Activated naive CD8-positive, alpha-beta T cell treated with anti-CD3 and anti-CD28 coated beads, Interleukin-2, amount 10 ng/mL, durations not matched to agents 7 days and 5 days (primary cell): ENCODE measurements at places on chromosomes 7 and 10. TPM values are rescaled to one million over a fixed set of nuclear protein-coding genes. Genes with fewer than 3 reads are reported as not detected.

Gene CCL24
- not detected for total RNA-seq

Gene HOXA5
- total RNA-seq: not detected

Gene TET1
- 3.8 TPM for total RNA-seq

Gene WDR86
- total RNA-seq: 4.0 TPM

Gene C10orf105
- total RNA-seq: 0.17 TPM

Gene CALML3
- not detected for total RNA-seq

Gene NEUROD6
- not detected for total RNA-seq

Gene CYP2E1
- total RNA-seq: 0.65 TPM

Gene CALHM2
- 124 TPM for total RNA-seq

Gene UNCX
- not detected for total RNA-seq

Gene MMD2
- total RNA-seq: not detected

Gene ELMO1
- 73.4 TPM for total RNA-seq

Gene ASB10
- not detected for total RNA-seq

Gene COL26A1
- not detected for total RNA-seq

Gene HEPACAM2
- total RNA-seq: not detected

Gene AKR1C2
- not detected for total RNA-seq

Gene LHPP
- total RNA-seq: 24.3 TPM

Gene GRM8
- total RNA-seq: not detected

Gene LIPF
- not detected for total RNA-seq

Gene RADIL
- 0.17 TPM for total RNA-seq

Gene OR2A7
- 2.2 TPM for total RNA-seq

Gene PNLIPRP1
- total RNA-seq: not detected

Gene CHAT
- total RNA-seq: not detected

Gene CALML5
- total RNA-seq: not detected

Gene COL13A1
- not detected for total RNA-seq

Gene AS3MT
- total RNA-seq: 1.3 TPM

Gene LRRC27
- total RNA-seq: 6.3 TPM

Gene SLC18A3
- total RNA-seq: not detected

Gene AFAP1L2
- total RNA-seq: 3.8 TPM

Gene HIBADH
- 14.4 TPM for total RNA-seq

Gene TUBB8
- not detected for total RNA-seq

Gene AASS
- total RNA-seq: 2.2 TPM

Gene DPP6
- total RNA-seq: not detected

Gene BRI3
- total RNA-seq: 55.3 TPM

Gene EPHB4
- total RNA-seq: 3.3 TPM

Gene CACNA2D1
- total RNA-seq: not detected

Gene CALHM3
- 0.67 TPM for total RNA-seq

Gene NODAL
- not detected for total RNA-seq

Gene CCNY
- 66.6 TPM for total RNA-seq

Gene C10orf62
- not detected for total RNA-seq

Gene PTPRZ1
- total RNA-seq: not detected

Gene SFTPA1
- not detected for total RNA-seq

Gene HMX2
- not detected for total RNA-seq

Gene LIPK
- not detected for total RNA-seq

Gene OR2A25
- not detected for total RNA-seq

Gene GIMAP8
- 29.2 TPM for total RNA-seq

Gene KEL
- total RNA-seq: 1.2 TPM

Gene GHITM
- 100.0 TPM for total RNA-seq
